Left lung (tissue), 14 donors: ENCODE measurements at places on chromosomes 4 and X. TPM values are rescaled to one million over a fixed set of nuclear protein-coding genes. Genes with fewer than 3 reads are reported as not detected.

USP26 gene
- not detected for total RNA-seq

PDZD4 gene
- total RNA-seq, result 2.3 TPM

PGAM4 gene
- not detected for total RNA-seq

FAM193A gene
- 25.2 TPM for total RNA-seq

TBC1D8B gene
- 10.2 TPM for total RNA-seq

ZMAT1 gene
- total RNA-seq, result 3.4 TPM

- H3K4me3 ChIP-seq, result no peak overlapping the region
- no peak for DNase-seq
- H3K4me1 ChIP-seq, result no peaks in the 10 kb centered on the region
- no peak overlapping the region for H3K27ac ChIP-seq
Observed at GRCh38 chr4:101696276-101697010, 94.1 kb upstream of the BANK1 start.

- peak; percentile 46 for DNase-seq
- peaks cover 72% of the 10 kb centered on the region for H3K27me3 ChIP-seq
- H3K4me1 ChIP-seq, result peaks cover 14% of the 10 kb centered on the region
- H3K27ac ChIP-seq, result no peak within 1 kb of the TSS
Observed at GRCh38 chr4:65670331-65671031, at the start of gene EPHA5. Gene EPHA5, minus strand, starts transcription at chr4:65670489. Its CDS starts 747 bp downstream, at chr4:65669742.

DNA sequence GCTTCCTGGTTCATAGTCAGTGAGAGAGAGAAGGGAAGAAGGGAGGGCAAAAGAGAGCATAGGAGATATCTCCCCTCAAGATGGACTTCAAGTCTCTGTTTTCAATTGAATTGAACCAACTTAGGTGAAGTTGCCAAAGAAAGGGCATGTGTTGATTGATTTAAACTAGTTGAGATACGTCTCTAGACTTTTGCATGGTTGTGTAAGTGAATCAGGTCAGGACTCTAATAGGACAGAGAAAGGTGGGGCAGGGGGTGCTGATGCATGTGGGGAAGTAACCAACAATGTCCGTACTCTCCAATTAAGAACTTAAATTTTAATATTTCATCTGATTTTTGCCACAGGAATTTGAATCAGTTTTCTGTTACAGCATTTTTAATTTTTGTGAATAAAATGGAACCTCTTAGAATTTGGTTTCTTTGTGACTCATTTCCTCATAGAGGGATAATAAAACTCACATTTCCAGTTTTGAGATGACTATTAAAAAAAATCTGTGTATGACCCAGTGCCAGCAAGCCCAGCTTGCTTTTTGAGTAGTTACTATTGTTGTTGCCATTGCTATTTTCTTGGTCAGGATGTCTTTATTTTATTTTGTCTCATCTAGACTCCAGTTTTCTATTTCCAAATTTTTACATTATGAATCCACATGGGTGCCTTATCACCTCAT is 37.3 kb downstream of the SLIT2 start:
- H3K4me3 ChIP-seq, result no peak overlapping the region
- no peaks in the 10 kb centered on the region for H3K4me1 ChIP-seq
- no peaks in the 10 kb centered on the region for H3K36me3 ChIP-seq
- no peak for DNase-seq
- H3K27ac ChIP-seq, result no peak overlapping the region

- H3K4me3 ChIP-seq, result no peak overlapping the region
- peaks cover 5% of the 10 kb centered on the region for H3K27me3 ChIP-seq
- no peaks in the 10 kb centered on the region for H3K36me3 ChIP-seq
- no peak for DNase-seq
Observed at GRCh38 chrX:110142096-110142495, 139.2 kb downstream of the TMEM164 start.

- no peaks in the 10 kb centered on the region for H3K36me3 ChIP-seq
- no peak overlapping the region for H3K4me3 ChIP-seq
- H3K27me3 ChIP-seq, result no peaks in the 10 kb centered on the region
- H3K4me1 ChIP-seq, result no peaks in the 10 kb centered on the region
Observed at GRCh38 chrX:104488811-104489210, 77.2 kb upstream of the IL1RAPL2 start.

DNA sequence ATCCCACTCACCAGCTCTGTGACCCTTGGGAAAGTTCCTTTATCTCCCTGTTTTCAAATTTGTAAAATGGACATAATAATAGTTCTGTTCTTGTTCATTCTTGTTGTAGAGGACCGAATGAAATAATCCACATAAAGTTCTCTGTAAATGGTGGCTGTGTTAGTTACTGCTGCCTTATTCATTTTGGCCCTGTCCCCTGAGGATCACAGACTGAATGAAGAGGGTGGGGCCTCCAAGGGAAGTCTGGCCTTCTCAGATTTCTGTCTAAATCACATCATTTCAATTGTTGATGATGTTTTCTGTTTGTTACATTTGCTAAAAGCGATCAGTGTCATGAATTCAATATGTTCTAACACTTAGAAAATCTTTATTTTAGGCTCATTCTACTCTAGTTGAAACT is 117.9 kb downstream of the PPEF1 start:
- DNase-seq, result no peak
- H3K27ac ChIP-seq, result no peak overlapping the region
- no peaks in the 10 kb centered on the region for H3K4me1 ChIP-seq
- H3K36me3 ChIP-seq, result no peaks in the 10 kb centered on the region
- no peak overlapping the region for H3K4me3 ChIP-seq

- no peaks in the 10 kb centered on the region for H3K4me1 ChIP-seq
- H3K27ac ChIP-seq, result no peak overlapping the region
- peak; percentile 55 for DNase-seq
- H3K4me3 ChIP-seq, result no peak overlapping the region
- H3K27me3 ChIP-seq, result peaks cover 5% of the 10 kb centered on the region
Observed at GRCh38 chrX:130975947-130976346, 72.9 kb upstream of the ENOX2 start.

DNA sequence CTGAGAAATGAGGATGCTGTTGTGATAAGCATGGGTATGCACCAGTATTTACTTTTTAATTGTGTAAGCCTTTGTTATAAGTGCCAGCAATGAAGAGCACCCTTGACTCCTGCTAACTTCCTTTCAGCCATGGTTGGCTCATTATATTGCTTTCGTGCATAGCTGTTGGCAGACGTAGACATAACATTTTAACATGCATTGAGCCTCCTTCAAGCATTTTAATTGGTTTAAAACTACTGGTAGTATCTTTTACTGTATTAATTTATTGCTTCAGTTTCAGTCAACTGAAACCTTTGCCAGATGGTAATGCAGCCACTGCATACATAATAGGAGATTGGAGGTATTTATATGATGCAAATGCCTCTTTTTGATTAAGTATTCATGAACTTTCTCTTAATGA is 1285.4 kb downstream of the PCDH18 start:
- no peak overlapping the region for H3K27ac ChIP-seq
- no peaks in the 10 kb centered on the region for H3K4me1 ChIP-seq
- DNase-seq, result no peak
- H3K4me3 ChIP-seq, result no peak overlapping the region
- H3K27me3 ChIP-seq, result no peaks in the 10 kb centered on the region

GRCh38 chrX:147848543-147849443 is 62.9 kb upstream of the FMR1 start:
- no peak overlapping the region for H3K4me3 ChIP-seq
- H3K27me3 ChIP-seq, result no peaks in the 10 kb centered on the region
- no peak overlapping the region for H3K27ac ChIP-seq

DNA sequence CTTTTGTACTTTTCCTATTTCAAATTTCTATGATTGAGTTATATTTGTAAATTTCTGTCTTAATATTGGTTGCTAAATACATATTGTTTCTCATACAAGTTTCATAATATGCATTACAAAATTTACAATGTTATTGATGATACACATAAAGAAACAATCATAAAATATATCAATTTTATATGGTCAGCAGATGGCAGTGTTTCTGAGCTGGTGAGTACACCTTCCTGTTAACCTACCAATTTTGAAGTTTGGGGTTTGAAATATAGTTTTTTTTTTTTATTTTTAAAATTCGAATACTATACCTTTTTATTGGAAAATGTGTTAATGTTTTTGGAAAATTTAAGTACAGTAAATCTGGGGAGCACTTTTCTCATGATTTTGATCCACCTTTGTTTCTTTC is 1953.1 kb upstream of the ADGRL3 start:
- H3K4me3 ChIP-seq, result no peak overlapping the region
- no peak overlapping the region for H3K27ac ChIP-seq
- H3K36me3 ChIP-seq, result no peaks in the 10 kb centered on the region
- no peaks in the 10 kb centered on the region for H3K4me1 ChIP-seq
- no peaks in the 10 kb centered on the region for H3K27me3 ChIP-seq

DNA sequence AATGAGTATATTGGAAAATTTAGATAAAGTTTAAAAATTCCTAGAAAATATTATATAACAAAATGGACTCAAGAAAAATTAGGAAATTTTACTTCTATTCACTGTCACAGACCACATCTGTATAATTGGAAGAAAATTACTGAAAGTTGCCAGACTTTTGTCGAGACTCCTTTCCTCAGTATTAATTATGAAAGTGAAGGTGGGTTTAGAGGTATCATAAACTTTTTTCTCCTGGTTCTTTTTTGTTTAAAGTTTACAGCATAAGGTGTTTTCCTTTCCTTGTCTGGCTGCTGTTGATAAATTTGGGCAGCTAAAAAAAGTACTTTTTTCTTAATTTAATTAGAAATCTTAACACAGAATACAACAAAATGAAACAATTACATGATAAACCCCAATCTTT is 6.7 kb upstream of the TEX13D start:
- DNase-seq, result no peak
- no peaks in the 10 kb centered on the region for H3K36me3 ChIP-seq
- no peak overlapping the region for H3K27ac ChIP-seq
- H3K27me3 ChIP-seq, result no peaks in the 10 kb centered on the region
